GM23338 (cell line): ENCODE measurements at places on chromosomes 4 and X.

- peak overlapping the region; percentile 95 for H3K4me3 ChIP-seq
- DNase-seq: peak; percentile 33
- H3K4me1 ChIP-seq: peaks cover 10% of the 10 kb centered on the region; the same call in 1 of the 2 replicates
- H3K36me3 ChIP-seq: 0 out of 2 replicates have a peak, but pooled peaks cover 3% of the 10 kb centered on the region
- H3K27ac ChIP-seq: peak overlapping the region; percentile 33; the same call in 1 of the 2 replicates
- no peaks in the 10 kb centered on the region for H3K27me3 ChIP-seq
Measured at GRCh38 chr4:17613761-17614415, 553 bp upstream of the MED28 start.

DNA sequence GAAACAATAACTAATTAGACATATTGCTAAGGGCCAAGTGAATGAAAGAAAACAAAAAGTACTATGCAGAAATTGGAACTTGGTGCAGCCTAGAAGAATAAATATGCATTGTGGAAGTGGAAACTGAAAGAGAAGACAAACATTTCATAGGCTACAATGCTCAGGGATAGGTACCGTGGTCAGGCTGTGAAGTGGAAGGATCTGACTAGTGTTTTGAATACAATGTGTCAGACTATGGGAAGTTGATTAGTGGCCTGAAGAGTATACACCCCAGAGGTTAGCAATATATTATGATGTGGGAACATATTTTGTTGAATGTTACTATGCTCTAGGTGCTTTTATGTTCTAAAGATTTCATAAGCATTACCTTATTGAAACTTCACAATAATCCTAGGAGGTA lies 36.8 kb downstream of the GPRIN3 start:
- no peaks in the 10 kb centered on the region for H3K27me3 ChIP-seq
- DNase-seq: no peak
- H3K4me1 ChIP-seq: no peaks in the 10 kb centered on the region
- H3K27ac ChIP-seq: no peak overlapping the region
- H3K4me3 ChIP-seq: no peak overlapping the region
- H3K36me3 ChIP-seq: no peaks in the 10 kb centered on the region

DNA sequence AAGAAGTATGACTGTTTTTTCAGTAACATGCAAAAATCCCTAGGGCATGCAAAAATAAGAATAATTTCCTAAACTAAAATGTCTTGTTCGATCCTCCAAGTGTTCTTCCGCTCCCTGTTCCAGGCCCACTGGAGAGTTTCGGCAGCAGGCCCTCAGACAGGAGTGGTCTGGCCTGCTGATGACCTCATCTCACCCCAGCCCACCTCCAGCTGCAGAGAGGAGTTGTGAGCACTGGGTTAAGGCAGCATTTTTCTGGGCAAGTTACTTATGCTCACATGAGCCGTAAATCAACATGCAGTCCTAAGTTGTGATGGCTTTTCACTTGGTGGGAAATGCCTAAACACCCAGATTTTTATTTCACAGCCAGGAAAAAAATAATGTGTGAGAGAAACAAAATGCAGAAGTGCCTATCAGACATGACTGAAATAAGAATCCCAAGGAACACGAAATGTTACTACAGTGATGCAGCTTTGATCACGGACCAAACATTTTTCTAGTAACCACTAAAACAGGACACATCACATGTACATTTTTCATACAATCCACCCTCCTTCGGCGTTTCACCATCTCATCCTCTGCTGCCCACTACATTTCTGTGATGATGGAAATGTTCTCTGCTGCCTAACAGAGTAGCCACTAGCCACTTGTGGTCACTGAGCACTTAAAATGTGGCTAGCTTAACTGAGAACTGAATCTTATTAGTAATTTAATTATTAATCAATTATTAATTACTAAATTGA lies 153.3 kb upstream of the TBL1X start:
- H3K27me3 ChIP-seq: no peaks in the 10 kb centered on the region
- H3K27ac ChIP-seq: no peak overlapping the region
- H3K4me1 ChIP-seq: no peaks in the 10 kb centered on the region

- no peaks in the 10 kb centered on the region for H3K4me1 ChIP-seq
- H3K36me3 ChIP-seq: no peaks in the 10 kb centered on the region
- no peak overlapping the region for H3K4me3 ChIP-seq
- no peak overlapping the region for H3K27ac ChIP-seq
Measured at GRCh38 chr4:15873117-15873516, 65.4 kb downstream of the FGFBP1 start.

DNA sequence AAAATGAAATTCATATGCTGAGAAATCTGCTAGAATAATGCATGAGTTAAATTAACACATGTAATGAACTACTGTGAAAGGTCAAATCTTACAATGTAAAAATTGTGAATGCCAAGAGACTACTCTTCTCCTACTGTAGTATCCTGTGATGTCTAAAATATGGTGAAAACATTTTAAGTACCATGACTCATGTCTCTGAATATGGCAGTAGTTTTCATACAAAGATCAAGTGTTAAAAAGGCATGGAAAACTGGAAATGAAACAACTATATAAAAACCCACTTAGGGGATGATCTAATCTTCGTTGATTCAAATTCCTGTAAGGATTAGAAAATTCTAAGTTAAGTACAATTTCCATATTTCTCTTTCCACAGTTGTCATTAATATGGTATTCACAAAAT lies 221.3 kb downstream of the PPP3CA start:
- no peak overlapping the region for H3K4me3 ChIP-seq
- no peaks in the 10 kb centered on the region for H3K27me3 ChIP-seq
- no peaks in the 10 kb centered on the region for H3K36me3 ChIP-seq
- no peak for DNase-seq
- H3K4me1 ChIP-seq: no peaks in the 10 kb centered on the region
